ENCODE measurements at places on chromosomes 4 and X.

DNA sequence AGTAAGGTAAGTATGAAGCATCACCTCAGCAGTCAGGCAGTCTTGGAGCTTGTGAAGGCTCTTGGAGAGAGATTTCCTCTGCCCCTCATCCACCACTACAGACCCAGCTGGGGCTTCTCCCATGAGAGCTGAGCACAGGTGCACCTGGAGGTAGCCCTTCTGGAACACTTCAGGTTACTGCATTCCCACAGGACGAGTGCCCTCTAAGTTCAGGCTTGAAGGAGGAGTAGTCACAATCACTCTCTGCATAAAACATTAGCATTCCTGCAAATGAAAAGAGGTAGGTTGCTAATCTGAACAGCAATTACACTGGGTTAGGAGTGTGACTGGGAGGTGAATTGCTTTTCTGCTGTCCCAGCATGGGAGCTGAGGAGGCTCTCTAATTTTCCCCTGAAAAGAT lies 308.8 kb downstream of the TEX13C start:
- DNase-seq, result no peak

- DNase-seq, result no peak
Measured at GRCh38 chr4:132275583-132276121, 873.4 kb upstream of the PCDH10 start.

GRCh38 chrX:48470833-48471118 lies 716 bp upstream of the SLC38A5 start:
- no peak for DNase-seq

- no peak for DNase-seq
Measured at GRCh38 chr4:15400981-15401671, 26.7 kb upstream of the C1QTNF7 start.

GRCh38 chr4:40401631-40402030 lies 66.5 kb downstream of the CHRNA9 start:
- no peak for DNase-seq

DNA sequence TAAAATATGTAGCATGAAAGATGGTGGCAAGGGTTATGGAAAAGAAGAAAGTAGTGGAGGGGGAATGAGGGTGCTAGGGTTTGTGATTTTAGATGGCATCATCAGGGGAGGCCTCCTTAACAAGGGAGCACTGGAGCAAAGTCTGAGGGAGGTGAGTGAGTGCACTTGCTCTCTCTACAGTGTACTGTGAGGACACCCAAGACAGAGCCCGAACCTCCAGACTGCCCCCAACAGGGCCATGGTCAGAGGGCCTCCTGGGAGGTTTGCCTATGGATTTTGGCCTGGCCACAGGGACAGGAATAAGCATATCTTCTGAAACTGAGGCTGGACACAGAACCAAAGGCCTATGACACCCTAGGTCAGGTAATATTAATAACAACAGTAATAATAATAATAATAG lies 21.4 kb upstream of the PJA1 start:
- DNase-seq, result no peak

- no peak for DNase-seq
Measured at GRCh38 chrX:40086569-40087335, 11.0 kb downstream of the BCOR start.

DNA sequence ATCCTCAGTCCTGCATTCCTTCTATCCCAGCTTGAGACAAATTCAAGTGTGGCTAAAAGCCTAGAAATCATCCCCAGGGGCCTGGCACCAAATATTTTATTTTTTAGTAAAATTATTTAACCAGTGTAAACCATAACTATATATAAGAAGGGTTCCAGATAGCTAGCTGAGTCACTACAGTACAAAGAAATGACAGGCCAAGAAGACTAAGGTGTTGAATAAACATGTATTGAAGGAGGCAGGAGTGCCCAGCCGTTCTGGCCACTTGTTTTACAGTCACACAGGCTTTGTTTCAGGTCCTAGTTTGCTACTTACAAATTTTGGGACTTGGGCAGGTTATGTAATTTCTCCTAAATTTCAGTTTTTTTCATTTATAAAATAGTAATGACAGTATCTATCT lies 225.9 kb upstream of the PITX2 start:
- no peak for DNase-seq

GRCh38 chrX:143437439-143437838 lies 79.8 kb downstream of the SPANXN3 start:
- DNase-seq, result no peak

DNA sequence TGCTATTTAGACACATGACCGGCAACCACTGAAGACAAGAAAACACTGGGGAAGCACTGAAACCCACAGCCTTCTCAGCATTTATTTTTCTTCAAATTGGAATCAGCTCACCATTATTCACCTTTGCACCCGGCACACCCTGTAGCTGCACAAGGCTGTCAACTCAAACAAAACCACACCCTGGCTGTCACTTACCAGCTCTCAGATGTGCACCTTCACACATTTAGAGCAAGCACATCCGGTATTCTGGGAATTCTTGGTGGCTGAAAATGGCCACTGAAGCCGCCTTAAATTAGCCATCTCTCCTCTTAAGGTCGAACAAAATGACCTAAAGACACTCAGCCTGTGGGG lies 5.9 kb downstream of the ZFYVE28 start:
- DNase-seq, result no peak

GRCh38 chrX:25275159-25275558 lies 259.4 kb upstream of the ARX start:
- DNase-seq, result no peak

DNA sequence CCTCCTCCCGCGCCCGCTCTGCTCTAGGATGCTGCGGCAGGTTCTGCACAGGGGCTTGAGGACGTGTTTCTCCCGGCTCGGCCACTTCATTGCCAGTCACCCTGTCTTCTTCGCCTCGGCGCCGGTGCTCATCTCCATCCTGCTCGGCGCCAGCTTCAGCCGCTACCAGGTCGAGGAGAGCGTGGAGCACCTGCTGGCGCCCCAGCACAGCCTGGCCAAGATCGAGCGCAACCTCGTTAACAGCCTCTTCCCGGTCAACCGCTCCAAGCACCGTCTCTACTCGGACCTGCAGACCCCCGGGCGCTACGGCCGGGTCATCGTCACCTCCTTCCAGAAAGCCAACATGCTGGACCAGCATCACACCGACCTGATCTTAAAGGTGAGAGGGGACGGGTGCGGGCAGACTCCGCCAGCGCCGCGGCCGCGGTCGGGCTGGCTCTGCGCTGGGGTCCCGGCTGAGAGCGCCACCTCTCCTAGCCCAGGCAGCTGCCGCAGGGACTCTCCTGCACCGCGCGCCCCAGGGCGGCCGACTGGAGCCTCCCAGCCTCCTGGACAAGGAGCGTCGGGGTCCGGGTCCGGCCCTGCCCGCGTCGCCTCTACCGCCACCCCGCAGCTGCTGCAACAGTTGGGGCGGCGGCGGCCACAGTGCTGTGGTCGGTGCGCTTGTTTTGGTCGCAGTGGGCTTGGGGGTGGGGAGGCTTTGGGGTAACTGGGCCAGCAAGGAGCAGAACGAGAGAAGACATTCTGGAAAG lies at the start of gene PTCHD1:
PTCHD1 (plus strand) TSS at position 2 of the 752 bp plus-strand sequence; CDS start at position 29, 27 bp downstream.
- DNase-seq, result no peak

GRCh38 chr4:71593311-71593710 lies 190.6 kb downstream of the GC start:
- DNase-seq, result no peak

GRCh38 chrX:67654301-67654700 lies 110.5 kb downstream of the AR start:
- no peak for DNase-seq

DNA sequence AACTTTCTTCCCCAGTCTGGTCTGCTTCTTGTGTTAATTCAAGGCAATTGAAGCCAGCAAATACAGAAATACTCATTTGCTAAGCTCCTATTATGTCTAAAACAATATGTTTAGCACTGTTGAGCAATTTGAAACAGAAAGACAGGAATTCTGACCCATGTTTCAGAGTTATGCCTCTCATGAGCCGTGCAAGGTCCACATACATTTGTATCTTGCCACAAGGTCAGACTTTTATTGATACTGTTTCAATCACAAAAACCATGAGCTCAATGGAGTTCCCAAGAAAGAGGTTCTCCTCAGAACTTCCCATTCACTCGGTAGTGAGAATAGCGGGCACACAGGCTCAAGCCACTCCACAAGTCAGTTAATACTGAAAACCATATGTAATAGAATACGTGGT lies 47.6 kb upstream of the SPRY1 start:
- no peak for DNase-seq

GRCh38 chr4:40987151-40987550 lies 227.2 kb downstream of the APBB2 start:
- no peak for DNase-seq

GRCh38 chr4:73068491-73069337 lies 802 bp downstream of the COX18 start:
- no peak for DNase-seq

DNA sequence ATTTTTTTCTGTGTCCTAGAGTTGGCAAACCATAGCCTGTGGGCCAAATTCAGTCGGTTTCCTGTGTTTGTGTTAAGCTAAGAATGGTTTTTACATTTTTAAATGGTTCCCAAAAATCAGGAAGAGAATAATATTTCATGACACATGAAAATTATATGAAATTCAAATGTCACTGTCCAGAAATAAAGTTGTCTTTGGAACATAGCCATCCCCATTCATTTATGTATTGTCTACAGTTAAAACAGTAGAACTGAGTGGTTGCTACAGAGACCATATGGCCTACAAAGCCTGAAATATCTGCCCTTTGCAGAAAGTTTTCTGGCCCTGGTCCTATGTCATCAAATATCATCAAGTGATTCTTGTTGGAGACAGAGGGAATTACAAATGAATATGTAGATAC lies 15.5 kb downstream of the FRMPD4 start:
- no peak for DNase-seq

GRCh38 chr4:158197194-158197776 lies 13.0 kb upstream of the TMEM144 start:
- no peak for DNase-seq

GRCh38 chrX:9318766-9319165 lies 146.1 kb upstream of the TBL1X start:
- DNase-seq, result no peak

- DNase-seq, result no peak
Measured at GRCh38 chr4:85522836-85523235, 47.9 kb downstream of the ARHGAP24 start.

Data from esophagus muscularis mucosa (tissue), 4 donors.